SK-MEL-5 (cell line): ENCODE measurements at places on chromosomes 1 and 21. TPM values are rescaled to one million over a fixed set of nuclear protein-coding genes. Genes with fewer than 3 reads are reported as not detected.

The CD1E gene
- not detected in 2 replicates for total RNA-seq

DNA sequence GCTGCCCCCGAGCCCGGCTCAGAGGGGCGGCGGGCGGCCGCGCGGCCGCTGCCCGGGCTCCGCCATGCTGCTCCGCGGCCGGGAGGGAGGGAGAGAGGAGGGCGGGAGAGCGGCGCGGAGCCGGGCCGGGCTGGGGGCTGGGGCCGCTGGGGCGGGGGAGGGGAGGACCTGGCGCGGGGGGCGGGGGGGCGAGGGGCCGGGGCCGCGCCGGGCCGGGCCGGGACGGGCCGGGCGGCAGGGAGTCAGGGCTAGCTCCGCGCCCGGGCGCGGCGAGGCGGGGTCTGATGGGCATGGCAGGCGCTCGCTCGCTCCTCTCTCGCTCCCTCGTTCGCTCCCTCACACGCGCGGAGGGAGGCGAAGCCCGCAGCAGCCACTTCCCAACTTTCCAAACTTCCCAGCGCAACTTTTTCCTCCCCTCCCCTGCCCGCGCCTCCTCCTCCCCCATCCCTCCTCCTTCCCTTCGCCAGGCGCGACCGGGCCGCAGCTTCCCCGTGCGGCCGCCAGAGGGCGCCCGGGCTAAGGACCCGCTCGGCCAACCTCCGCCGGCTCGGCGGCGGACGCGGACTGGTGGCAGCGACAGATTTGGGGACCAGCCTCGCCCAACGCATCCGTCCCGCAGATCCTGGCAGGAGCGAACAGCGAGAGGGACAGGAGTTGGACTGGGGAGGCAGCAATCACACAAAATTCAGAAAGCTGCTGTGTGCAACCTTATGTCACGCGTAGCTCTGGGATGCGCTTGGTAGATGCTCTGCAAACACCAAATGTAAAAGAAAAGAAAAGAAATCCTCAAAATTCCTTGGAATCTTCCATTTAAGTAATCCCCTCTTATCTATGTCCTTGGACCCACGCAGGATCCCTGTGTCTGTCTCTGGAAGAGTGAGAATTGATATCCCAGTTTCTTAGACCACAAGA is at the start of gene TRABD2B:
Gene TRABD2B, minus strand, starts transcription at position 97 of the 912 bp plus-strand sequence.
- DNase-seq = peak; percentile 71

- DNase-seq = peak; percentile 96
Observed at GRCh38 chr1:90402893-90403849, 313.9 kb downstream of the BARHL2 start.

DNA sequence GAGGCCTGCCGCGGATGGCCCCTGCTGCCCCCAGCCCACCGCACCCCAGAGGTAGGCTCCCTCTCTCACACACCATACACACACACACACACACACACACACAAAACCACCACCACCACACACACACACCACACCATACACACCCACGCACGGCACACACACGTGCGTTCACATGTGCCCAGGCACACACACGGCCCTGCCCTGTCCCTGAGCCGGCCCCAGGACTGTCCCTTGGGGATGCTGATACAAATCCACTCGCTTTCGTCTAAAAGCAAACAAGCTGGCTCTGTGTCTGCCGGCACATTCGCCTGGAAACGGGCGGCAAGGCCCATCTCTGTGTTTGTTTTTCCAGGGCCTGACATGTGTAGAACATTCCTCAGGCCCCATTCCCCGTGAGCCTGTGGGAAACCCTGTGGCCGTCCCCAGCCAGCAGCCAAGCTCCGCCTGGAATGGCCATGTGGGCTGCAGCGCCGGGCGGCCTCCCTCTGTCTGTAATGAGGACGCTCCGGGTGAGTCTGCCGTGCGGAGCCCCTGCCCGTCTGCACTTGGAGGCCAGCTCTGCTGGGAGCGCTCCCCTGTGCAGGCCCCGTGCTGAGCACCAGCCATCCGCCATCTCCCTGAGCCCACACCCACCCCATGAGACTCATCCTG is 67.4 kb downstream of the DMRTB1 start:
- DNase-seq = no peak
